Left lung (tissue), 14 donors: ENCODE measurements at places on chromosomes 6 and 20. TPM values are rescaled to one million over a fixed set of nuclear protein-coding genes. Genes with fewer than 3 reads are reported as not detected.

- DNase-seq, result no peak
Observed at GRCh38 chr6:118889163-118889562, 4.8 kb upstream of the ASF1A start.

- no peak for DNase-seq
Observed at GRCh38 chr20:19257865-19258264, 45.4 kb downstream of the SLC24A3 start.

DNA sequence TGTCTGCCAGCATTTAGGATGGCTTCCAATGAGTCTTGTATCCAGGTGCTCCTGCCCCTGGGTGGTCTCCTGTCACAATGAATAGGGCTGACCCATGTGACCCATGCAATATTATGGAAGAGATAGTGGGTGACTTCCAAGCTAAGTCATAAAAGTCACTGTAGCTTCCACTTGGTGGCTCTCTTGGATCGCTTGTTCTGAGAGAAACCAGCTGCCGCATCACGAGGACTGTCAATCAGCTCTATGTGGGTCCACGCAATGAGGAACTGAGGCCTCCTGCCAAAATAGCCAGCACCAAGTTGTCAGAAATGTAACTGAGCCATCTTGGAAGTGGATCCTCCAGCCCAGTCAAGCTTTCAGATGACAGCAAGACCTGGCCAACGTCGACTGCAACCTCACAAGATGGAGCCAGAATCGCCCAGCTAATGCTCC, 14.9 kb upstream of the MATN4 start:
- no peak for DNase-seq

DNA sequence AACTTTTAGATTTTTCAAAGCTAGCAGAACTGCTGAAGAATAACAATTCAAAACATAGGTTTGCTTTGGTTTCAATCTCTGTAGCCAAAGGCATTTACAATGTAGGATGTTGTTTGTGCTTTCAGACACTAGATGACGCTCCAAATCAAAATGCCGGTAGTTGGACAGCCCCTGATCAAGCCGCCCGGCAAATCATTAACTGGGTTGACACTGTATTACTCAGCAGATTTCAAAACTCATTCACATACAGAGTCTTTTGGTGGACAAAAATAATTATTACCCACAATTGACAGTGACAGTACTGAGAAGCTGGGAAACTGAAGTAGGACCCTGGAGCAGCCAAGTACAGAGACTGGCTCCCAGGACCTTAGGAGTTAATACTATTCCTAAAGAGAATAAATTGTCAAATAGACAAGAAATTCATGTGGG, 21.3 kb upstream of the HFE start:
- DNase-seq, result peak; percentile 88

- no peak for DNase-seq
Observed at GRCh38 chr20:2236256-2236655, 59.5 kb upstream of the TGM3 start.

The POPDC3 gene
- total RNA-seq, result 0.41 TPM

- DNase-seq, result no peak
Observed at GRCh38 chr6:67811239-67812037, 823.6 kb upstream of the ADGRB3 start.

DNA sequence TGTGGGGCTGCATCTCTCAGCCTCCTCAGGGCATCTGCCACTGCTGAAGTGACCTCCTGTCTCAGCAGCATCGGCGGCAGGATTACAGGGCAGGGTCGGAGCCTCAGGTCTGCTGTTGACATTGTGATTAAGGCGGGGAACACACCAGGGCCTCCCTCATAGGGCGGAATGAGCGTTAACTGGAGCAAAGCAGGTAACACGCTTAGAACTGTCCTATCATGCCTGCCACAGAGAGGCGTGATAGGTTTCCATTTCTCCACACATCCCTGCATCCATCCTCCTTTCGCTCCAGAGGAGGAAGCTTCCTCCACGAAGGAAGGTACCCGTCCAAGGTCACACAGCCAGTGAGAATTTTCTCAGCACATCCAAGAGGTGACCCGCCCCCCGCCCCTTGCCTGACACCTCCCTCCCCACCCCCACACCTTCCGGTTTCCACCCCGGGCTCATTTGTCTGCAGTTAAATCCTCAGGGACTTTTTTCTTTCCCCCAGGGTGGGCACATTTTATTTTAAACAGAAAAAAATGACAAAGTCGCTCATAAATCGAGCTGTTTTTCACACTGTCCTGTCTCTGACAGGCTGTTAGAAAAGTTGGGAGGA, 200.8 kb downstream of the TFAP2C start:
- DNase-seq, result no peak

GRCh38 chr6:153123801-153124200, 7.3 kb downstream of the RGS17 start:
- DNase-seq, result no peak
